ENCODE measurements at places on chromosomes 1 and 21. TPM values are rescaled to one million over a fixed set of nuclear protein-coding genes. Genes with fewer than 3 reads are reported as not detected.

The EVI5 gene
- 48.1 TPM for total RNA-seq

The OR2G6 gene
- not detected for total RNA-seq

The PYGO2 gene
- total RNA-seq = 27.0 TPM

The ACKR1 gene
- 56.2 TPM for total RNA-seq

The TSACC gene
- 4.2 TPM for total RNA-seq
